Substantia nigra (tissue), 51 donors: ENCODE measurements at places on chromosomes 4 and X.

DNA sequence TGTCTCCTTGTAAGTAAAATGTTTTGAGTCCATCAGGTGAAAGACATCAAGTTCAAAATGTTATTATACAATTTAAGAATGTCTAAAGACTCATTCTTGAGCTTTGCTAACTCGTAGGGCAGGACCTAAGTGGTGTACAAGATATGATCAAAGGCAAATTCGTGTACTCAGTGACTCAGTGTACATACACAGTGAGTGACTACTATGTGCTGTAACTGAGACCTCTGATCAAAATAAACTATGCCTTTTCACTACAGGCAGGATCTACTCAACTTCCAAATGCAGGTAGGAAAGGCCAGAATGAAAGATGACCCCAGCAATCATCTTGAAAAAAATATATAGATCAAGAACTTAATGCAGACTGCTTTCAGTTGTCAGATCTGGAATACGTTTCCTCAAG is 49.9 kb downstream of the ADGRG2 start:
- DNase-seq = no peak

DNA sequence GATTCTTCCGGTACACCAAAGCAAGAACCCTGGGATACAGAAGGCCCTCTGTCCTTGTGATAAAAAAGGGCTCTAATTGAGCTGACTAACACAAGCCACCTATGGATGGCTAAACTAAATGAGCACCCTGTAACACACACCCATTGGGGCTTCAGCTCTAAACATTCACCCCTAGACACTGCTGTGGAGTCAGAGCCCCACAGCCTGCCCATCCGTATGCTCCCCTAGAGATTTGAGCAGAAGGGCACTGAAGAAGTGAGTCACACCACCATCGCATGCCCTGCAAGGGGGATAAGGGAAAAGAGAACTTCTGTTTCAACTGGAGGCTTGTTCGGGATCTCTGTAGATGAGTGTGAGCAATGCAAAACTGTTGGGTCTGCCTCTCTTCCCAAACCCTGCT is 545.2 kb downstream of the KCTD8 start:
- DNase-seq = no peak

GRCh38 chrX:11458170-11458569 is 165.0 kb downstream of the AMELX start:
- DNase-seq = no peak

DNA sequence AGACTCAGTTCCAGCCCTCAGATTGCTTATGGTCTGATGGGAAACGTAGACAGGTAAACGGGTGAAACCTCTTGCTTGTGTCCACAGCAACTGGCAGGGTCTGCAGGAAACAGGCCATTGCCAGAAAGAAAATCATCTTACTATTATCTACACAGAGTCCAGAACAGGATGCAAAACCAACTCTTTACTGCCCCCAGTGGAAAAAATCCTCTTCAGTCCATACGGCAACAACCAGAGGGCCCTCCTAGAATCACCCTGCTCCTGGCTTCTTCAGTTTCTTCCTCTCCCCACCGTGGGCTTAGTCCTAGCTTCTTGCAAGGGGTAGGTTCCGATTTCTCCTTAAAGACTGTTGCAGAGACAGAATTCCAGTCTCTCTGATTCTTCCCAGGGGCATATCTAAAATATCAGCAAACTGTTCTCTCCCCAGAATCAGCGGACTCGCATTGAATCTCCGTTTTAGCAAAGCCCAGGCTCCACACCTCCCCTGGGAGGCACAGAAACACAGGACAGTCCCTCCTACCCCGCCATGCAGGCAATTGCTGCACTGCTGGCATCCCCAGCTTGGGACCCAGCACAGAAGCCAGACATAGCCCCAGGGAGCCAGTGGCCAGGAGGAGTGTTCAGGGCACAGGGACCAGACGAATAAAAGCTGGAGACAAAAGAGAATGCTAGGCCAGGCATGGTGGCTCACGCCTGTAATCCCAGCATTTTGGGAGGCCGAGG is 41.0 kb upstream of the SH3RF1 start:
- DNase-seq = no peak

DNA sequence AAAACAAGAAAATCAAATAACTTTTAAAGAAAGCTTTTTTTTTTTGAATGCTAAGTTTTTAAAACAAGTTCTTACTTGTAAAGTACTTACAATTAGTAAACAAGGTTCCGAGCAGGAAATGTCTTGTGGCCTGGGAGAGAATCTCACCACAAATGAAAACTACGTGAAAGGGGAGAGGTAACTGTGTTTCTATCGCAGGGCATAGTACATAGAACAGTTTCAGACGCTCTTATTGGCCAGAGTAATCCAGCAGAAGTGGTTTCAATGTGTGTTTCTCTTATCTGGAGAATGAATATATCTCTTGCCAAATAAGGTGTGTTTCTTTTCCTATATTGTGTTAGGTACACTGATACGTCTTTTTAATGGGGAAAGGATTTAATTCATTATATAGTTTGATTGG is at the start of gene PLAC8:
Gene PLAC8 (minus strand): TSS at position 154 of the 400 bp plus-strand sequence. CDS start 6,808 bp downstream, outside the sequence.
- DNase-seq = no peak

GRCh38 chr4:148962539-148963290 is 520.5 kb upstream of the NR3C2 start:
- DNase-seq = no peak

- no peak for DNase-seq
These were observed 97.2 kb upstream of the CLNK start for GRCh38 chr4:10781805-10782204.

GRCh38 chr4:142940425-142941330 is 94.6 kb upstream of the INPP4B start:
- no peak for DNase-seq

DNA sequence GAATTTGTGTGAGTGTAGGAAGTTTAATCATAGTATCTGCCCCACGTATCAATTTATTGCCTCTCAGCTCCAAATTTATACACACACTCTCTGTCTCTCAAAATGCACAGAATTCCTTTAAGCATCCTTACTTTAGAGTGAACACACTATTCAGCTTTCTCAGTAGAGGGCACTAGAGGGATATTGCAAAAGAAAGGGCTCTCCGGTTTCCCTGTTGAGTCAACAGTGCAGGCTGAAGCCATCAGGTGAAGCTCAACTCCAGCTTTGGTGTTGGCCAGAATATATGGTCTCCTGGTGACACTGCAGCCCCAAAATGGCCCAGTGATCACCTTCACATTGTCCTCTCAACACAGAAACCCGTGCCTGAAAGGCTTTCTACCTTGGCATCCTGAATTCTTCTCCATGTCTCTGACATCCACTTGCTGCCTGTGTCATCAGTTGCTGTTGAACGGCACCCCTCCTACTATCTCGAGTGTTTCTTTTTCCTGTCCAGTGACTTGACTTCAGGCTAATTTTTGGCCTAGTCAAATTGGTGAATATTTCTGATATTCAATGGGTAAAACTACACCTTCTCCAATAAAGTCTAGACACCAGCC is 670.5 kb downstream of the GABRG1 start:
- no peak for DNase-seq

DNA sequence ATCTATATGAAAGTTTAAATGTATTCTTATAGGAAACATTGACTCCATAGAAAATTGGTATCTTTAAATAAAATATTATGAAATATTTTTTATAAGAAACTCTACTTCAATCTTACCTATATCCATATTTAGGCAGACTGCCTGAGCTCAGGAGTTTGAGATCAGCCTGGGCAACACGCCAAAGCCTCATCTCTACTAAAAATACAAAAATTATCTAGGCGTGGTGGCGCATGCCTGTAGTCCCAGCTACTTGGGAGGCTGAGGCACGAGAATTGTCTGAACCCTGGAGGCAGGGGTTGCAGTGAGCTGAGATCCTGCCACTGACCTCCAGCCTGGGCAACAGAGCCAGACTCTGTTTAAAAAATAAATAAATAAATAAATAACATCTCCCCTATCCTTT is 47.5 kb downstream of the PABPC4L start:
- no peak for DNase-seq

DNA sequence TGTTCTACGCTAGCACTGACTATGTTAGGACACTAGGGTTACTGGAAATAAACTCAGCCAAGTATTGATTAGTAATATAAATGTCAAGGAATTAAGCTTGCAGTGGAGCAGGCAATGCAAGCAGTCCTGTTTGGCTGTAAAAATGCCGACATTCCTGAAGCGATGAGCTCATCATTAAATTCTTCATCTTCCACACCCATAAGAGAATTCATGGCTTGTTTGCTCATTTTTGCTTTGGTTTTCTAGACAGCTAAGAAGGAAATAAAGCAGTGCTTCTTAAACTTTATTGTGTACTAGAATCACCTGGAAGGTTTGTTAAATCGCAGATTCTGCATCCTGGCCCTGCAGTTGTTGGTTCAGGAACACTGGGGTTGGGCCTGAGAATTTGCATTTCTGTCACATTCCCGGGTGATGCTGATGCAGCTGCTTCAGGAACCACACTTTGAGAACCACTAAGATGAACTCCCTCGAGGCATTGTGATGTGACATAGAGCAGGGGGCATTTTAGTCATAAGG is 17.8 kb downstream of the ANXA3 start:
- DNase-seq = no peak

- no peak for DNase-seq
These were observed 2.4 kb upstream of the STIM2 start for GRCh38 chr4:26858035-26858918.

- DNase-seq = no peak
These were observed 12.8 kb upstream of the TMSB4X start for GRCh38 chrX:12962041-12962504.

DNA sequence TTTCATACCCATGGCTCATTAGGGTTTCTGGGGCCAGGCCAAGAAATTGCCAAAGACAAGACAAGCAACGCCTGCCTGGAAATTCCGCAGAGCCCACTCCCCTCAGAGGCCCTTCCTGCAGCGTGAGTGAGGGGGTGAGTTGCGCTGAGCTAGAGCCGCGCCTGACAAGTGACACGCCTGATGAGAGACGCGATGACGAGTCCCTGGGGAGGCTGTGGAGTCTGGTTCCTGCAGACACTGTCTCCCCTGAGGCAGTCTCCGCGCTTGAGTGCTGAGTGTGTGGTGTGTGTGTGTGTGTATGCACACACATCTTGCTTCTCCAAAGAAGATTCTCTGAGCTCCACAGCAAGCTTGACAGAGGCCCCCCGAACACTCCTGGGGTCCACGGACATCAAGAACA is 269.8 kb downstream of the BCOR start:
- no peak for DNase-seq

DNA sequence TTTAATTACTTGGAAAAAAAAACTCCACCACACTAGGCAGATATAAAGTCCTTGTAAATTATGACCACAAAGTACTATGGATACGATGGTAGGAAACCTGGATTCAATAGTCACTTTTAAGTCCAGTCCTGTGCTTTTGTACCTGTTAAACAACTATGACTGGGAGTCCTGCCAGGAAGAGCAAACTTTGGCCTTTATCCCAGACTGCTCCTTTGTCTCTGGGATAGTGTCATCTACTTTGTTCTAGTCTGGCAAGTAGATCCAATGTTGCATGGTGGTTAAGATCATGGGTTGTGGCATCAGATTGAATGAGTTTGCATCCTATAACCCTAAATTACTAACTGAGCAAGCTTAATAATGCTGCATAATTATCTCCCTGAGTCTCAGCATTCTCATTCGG is 175.3 kb upstream of the FGF13 start:
- DNase-seq = no peak

DNA sequence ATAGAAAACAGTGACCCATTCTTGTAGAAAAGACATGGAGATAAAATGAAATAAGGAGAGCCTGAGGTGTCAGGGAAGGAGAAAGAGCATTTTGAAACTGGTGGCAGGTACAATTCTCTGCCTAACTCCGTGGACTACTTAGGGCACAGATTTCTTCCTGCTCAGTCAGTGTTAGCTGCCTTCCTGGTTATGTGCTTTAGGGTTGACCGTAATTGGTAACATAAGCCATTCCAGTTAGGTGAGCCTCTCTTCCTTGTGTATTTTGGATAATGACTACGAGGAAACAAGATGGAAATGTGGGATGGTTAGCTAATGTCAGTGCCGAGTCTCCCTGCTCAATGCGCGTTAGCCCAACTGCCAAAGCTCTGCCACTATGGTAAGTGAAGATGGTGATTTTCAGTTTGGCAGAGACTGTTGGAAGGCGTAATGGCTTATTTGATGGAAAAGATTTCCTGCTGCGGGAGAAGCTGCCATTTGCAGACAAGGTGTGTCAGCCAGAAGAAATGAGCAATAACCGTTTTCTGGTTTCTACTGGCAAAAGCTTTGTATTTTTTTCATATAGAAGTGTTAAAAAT is 174.1 kb downstream of the CBR4 start:
- DNase-seq = no peak

- no peak for DNase-seq
These were observed 214.8 kb downstream of the SLC4A4 start for GRCh38 chr4:71553605-71554004.

DNA sequence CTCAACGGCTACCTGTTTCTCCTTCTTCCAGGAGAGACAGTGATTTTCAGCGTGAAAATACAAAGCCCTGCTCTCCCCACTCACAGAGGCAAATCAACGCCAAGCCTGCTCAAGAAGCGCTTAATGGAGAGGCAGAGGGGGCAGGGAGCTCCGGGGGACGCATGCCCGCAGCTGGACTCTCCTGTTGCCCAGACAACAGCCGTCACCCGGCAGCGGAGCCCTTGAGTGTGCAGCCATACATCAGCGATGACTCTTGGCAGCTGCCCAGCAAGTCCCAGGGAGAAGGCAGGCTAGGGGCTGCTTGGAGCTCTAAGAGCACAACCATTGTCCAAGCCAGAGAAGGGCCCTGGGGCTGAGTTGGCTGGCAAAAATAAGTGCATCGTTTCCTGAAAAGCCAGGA is 71.0 kb upstream of the AFAP1 start:
- DNase-seq = peak; percentile 89

GRCh38 chr4:147828331-147828905 is 96.5 kb downstream of the ARHGAP10 start:
- DNase-seq = no peak

GRCh38 chr4:37245391-37245954 is 930 bp downstream of the NWD2 start:
- DNase-seq = no peak

DNA sequence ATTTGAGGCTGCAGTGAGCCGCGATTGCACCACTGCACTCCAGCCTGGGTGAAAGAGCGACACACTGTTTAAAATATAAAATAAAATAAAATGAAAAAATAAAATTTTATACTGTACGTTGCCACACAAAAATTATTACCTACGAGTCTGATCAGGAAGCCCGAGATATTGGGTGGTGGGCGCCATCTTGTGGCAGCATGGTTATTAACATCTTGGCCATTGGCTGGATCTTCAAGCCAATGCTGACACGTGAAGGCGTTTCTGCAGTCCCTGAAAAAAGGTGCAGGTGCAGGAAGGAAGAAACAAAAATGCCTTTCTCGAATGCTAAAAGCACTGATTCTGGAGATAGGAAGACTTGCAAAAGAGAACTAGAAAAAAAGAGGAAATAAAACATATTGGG is 4.9 kb upstream of the TLR8 start:
- DNase-seq = no peak

DNA sequence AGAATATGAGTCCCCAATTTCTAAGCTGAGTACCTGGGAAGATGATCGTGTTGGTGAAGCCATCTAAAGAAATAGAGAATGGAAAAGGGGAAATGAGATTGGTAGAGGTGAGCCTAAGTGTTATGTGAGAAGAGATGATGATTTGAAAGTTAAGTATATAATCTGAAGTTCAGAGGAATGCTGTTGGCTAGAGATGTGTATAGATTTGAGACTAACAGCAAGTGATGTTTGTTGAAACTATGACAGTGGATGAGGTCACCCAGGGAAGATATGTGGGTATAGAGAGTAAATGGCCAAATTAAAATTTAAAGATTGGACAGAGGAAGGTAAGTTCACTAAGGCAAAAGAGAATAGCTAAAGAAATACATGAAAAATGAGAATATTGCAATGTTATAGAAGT is 324.2 kb downstream of the MAPK10 start:
- no peak for DNase-seq
